ENCODE measurements at places on chromosomes 4 and X.

DNA sequence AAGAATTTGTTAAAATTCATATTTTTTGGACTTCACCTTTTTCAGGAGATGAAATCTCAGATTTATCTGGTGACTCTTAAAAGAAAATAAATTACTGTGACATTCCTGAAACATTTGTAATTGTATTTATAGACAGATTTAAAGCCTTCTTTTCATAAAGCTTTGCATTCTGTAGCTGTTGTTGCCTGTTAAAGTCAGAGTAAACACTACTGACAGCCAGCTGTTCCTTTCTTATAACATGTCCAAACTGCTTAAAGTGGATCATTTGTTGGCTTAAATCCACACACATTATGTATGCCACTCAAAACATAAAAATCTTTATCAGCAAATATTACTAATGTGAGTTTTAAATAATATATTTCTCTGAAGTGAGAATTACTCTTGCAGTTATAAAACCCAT, 157.5 kb downstream of the TECRL start:
- no peak for DNase-seq

DNA sequence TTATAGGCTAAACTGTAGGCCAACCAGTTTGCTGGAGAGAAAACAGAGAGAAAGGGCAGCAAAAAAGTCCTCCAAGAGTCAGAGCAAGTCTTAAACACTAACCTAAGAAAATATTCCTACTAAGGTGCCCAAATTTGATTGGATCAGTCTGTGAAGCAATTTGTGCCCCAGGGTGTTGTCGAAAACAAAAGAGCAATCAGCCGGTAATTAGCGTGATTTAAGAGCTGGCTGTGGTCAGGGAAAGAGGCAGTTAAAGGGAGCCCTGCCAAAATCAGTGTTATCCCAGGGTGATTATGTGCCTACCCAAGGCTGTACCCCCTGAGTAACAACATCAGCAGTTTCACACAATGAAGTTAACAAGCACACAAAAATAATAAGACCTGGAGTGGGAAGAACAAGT, 6.4 kb upstream of the BRWD3 start:
- no peak for DNase-seq

- DNase-seq: no peak
These were observed 119.9 kb downstream of the FAM13A start for GRCh38 chr4:88937081-88937480.

DNA sequence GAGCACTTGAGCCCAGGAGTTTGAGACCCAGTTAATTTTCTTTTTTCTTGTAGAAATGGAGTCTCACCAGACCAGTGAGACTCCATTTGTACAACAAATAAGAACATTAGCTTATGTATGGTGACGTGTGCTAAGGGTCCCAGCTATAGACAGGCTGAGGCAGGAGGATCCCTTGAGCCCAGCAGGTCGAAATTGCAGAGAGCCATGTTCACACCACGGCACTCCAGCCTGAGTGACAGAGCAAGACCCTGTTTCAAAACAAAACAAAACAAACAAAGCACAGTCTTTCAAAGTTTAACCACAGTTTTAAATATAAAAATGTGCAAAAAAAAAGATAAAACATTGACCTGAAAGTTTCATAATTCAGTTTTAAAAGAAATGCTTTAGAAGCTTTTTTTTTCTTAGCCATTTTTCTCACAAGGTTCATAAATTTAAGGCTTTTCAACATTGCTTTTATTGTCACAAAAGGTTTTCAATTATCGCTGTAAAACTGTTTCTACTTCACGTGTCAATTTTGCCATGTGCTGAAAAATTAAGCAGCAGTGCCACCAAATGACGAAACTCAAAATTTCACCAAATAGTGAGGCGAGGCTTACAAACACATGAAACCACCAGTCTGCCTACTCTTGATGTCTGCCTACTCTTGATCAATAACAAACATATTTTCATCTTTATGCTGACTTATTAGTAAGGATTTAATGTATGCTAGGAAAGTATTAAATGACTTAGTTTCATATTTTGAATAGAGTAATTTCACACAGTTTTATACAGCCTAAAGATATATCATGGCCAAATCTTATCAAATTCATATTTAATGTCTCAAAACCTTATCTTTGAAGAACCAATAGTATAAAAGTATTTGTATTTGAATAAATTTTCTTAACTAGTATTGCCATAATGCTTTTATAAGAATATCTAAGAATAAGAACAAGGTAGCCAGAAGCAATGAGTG, 126.3 kb downstream of the NEK1 start:
- no peak for DNase-seq

DNA sequence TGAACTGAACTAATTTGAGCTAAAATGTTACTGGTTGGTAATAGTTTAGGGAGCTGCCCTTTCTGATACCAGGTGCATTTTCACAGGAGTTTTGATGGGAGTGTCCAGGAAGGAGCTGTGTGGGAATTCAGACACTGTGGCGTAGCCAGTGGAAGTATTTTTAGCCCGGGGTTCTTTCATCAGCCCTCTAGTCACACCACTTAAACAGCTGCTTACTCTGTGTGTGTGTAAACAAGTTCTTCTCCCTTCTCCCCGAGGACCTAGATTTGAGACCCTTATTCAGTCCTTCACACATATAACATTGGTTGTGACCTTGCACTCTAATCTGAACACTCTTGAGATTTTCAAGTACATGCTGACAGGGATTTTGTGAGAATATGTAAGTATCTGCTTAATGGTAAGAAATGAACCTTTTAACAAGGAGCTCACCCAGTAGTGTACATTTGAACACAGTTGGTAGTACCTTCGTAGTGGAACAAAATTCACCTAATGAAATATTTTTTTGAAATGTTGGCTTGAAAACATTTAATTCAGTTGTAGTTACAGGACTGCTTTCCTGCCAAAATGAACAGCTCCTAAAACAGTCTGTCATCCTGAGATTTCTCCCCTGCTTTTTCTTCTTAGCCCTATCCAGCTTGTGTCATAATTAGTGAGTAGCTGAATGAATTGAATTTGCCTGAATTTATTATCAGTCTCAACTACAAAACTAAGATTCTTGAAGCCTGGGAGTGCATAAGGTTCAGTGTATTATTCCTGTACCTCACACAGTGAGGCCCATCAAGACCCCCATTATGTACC, 61.8 kb downstream of the BMPR1B start:
- DNase-seq: no peak

DNA sequence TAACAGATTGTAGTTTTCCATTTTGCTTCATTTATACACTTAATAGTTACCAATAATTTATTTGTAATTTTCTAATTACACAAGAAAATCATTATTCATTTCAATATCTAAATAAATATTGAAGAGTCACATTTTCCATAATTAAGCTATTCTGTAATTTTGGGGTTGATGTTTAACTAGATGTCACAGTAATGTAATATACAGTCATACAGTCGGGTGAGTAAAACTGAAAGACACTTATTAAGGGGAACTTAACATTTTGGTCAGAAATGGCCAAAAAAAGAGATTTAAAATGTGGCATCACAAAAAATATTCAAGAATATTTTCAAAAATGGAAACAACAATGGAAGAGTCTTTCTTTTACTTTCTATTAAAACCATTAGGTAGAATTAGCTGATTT, 1080.3 kb downstream of the ARAP2 start:
- no peak for DNase-seq

DNA sequence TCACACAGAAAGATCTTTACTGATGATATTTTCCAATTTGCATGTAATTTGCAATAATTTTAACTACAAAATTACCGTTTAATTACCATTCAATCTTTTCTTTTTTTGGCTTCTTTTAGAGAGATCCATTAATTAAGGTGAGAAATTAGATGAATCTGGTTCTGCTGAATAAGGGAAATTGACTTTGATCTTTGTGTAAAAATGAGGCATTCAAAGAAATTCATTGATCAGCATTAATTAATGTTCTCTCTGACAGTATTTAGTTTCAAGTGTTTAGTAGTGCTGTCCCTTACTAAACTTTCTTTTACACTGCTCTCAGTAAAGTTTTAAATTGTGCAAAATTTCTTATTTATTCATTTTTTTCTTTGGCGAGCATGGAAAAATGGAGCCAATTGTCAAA, 97.2 kb upstream of the KCTD8 start:
- no peak for DNase-seq

- no peak for DNase-seq
These were observed 190.9 kb downstream of the RAP1GDS1 start for GRCh38 chr4:98452091-98452490.

Measured in stimulated activated CD4-positive, alpha-beta T cell treated with anti-CD3 and anti-CD28 coated beads, Interleukin-2, amount 100 ng/mL, for 4 hours (primary cell).